ENCODE measurements at places on chromosomes 4 and X.

GRCh38 chrX:11386001-11386523, 92.8 kb downstream of the AMELX start:
- DNase-seq, result no peak

DNA sequence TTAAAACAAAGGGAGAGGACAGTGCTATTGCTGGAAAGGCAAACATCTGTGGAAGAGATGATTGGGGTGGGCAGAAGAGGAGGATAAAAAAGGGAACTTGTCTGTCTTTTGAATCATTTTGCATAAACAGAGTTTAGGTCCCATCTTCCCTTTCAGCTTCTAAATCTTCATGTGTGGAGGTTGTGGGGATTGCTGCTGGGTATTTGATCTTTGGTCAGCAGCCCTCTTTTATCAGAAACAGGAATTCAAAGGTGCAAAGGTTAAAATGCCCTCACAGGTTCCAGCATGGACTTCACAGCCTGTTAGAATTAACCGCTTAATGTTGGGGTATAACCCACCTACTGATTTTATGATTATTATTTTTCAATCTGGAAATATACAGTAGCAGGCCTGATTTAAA, 39.5 kb upstream of the TMEM154 start:
- DNase-seq, result no peak

DNA sequence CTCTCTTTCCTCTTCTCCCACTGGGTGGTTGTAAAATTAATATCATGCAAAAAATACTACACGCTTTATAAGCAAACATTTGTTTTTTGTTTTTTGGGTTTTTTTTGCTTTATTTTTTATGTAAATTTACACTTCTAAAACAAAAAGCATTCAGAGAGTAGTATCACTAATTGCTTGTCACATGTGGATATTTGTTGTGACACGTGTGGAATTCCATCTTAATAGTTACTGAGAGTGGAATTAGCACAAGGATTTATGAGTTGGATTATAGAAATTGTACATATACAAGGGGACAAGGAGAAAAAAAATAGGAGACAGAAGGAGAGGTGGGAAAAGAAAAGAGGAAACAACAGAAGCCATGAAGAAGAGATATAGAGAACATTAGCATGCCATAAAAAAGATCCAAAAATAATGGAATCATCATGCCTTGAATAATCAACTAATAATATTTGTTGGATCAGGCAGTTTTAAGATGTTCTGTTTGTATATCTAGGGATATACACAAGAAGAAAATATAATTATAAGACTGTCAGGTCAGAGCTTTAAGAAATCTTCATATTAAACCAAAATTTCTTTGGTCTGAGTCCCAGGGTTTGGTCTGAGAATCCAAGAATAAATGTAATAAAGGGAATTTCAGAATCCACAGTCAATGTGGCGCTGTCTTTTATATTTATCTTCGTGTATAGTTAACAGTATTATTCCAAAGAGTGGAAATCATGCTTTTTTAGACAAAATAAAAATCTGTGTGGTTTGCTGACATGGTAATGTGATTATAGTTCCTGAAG, 98.5 kb upstream of the INTU start:
- DNase-seq, result no peak

- DNase-seq, result no peak
Measured at GRCh38 chr4:186770481-186771175, 47.0 kb upstream of the FAT1 start.

DNA sequence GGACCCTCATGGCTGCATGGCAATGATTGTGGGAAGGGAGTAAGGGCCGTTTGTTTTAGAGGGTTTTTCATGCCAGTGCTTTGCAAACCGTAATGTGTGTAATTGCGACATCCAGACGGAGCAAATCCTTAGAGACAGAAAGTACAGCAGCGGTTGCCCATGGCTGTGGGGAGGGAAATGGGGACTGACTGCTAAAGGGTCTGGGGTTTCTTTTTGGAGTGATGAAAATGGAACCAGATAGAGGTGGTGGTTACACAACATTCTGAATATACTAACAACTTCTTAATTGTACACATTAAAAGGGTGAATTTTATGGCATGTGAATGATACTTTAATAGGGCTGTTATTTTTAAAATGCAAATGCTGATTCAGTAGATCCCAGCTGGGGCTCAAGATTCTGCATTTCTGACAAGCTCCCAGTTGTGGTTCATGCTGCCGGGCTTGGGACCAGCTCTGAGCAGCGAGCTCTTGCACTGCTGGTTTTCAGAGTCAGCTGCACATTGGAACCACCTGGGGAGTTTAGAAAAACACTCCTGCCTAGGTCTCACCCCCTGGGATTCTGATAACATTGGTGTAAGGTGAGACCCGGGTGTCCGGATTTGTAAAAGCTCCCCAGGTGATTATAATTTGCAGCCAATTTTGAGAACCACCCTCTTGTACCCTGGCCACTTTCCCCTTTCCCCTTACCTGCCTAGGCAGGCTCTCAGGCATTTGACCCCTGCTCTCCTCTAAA, 47.7 kb downstream of the PRPS1 start:
- DNase-seq, result no peak

GRCh38 chrX:43589735-43590134, 66.4 kb upstream of the MAOA start:
- no peak for DNase-seq

DNA sequence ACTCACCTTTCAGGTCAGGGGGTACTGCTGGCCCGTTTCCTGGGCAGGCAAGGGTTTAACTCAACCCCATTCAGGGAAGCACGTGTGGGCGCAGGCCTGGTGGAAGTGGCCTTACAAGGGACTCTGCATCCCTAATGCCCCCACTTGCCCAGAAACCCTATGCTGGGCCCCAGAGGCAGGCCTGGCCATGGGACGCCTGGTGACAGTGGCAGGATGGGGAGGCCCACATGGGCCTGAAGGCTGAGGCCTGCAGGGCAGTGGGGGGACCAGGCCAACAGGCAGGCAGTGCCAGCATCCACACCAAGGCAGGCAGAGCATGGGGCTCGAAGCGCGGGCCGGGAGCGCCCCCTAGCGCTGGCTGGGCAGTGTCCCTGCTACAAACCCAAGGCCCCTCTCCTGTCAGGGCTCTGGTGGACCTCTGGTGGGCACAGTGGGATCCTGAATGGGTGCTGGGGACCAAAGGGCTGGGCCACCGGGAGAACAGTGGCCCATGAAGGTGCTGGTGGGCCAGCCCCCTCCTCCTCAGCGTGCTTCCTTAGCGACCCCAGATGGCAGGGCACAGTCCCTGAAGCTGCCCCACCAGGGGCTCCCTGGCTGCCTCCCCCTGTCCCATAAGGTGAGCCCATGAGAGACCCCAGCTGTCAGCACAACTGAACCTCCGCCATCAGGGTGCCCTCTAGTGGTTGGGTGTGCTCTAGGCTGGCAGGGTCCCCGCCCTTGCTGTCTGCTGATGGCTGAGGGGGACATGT, 16.8 kb downstream of the FGFR3 start:
- no peak for DNase-seq

DNA sequence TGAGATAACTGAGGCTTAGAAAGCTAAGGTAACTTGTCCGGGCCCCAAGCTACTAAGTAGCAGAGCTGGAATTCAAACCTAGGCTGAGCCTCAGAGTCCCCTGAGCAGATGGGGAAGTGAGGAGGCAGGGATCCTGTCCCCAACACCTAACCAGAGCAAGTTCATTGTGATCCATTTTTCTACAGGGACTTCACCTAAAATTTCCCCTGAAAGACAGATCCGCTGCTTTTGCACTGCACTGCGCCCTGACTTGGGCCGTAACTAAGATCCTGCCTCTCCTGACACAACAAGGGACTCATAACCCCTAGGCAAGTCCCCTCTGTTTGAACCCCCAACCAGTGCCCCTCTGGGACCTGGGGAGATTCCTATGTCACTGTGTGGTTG, 25.6 kb upstream of the MTM1 start:
- no peak for DNase-seq

DNA sequence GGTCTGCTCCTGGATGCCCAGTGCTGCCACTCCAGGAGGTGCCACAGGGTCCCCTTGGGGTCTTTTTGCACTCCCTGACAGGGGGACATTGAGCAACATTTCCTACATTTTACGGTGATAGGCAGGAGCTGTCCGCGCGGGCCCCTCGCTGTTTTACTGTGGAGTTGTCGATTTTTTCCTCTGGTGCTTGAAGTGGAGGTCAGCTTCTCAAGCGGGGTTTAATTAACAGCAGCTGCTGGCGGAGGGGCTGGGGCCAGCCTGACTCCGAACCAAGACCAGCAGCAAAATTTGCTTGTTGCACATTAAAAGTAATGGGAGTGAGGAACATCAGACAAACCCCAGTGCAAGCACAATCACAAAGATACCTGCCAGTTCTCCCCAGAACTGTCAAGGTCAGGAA, 13.2 kb upstream of the SH3TC1 start:
- DNase-seq, result no peak

Data from right renal pelvis (tissue), 4 donors.